Tongue (tissue), 3 donors: ENCODE measurements at places on chromosomes 7 and 10. TPM values are rescaled to one million over a fixed set of nuclear protein-coding genes. Genes with fewer than 3 reads are reported as not detected.
A peak's percentile ranks its signal among the peaks of the same experiment; 100 is the strongest.

The OPN4 gene
- total RNA-seq, result not detected

The FLNC gene
- total RNA-seq, result 1,540 TPM

The FGFBP3 gene
- 0.72 TPM for total RNA-seq

DNA sequence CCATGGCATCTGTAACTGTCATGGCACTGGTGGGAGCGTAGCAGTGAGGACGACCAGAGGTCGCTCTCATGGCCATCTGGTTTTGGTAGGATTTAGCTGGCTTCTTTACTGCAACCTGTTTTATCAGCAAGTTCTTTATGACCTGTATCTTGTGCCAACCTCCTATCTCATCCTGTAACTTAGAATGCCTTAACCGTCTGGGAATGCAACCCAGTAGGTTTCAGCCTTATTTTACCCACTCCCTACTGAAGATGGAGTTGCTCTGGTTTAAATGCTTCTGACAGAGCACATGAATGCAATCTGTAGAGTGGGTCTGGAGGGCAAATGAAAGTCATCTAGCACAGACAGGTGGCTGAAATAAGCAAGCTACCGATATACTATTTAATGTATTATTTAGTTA, 55.3 kb upstream of the OPN4 start:
- no peak for DNase-seq

DNA sequence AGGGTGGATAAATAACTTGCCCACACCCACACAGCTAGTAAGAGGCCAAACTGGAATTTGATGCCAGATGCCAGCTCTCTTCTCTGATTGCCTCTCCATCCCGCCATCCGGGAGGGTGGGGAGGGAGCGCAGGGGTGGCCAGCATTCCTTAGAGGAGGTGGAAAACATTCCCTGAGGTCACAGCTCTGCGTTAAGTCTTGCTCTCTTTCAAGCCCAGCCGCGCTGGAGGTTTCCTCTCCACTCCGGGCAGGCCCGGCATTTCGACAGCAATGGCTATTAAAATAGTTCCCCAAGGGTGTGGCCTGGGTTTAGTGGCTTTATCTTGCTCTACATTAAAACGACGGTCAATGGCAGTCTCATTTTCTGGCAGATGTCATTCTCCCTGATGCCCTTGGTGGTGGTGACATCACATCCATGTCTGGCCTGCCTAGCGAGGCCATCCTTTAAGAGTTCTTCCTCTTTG, 16.1 kb upstream of the C10orf71 start:
- peak; percentile 70 for DNase-seq
